ENCODE measurements at places on chromosomes 3 and 15.
A peak's percentile ranks its signal among the peaks of the same experiment; 100 is the strongest.

DNA sequence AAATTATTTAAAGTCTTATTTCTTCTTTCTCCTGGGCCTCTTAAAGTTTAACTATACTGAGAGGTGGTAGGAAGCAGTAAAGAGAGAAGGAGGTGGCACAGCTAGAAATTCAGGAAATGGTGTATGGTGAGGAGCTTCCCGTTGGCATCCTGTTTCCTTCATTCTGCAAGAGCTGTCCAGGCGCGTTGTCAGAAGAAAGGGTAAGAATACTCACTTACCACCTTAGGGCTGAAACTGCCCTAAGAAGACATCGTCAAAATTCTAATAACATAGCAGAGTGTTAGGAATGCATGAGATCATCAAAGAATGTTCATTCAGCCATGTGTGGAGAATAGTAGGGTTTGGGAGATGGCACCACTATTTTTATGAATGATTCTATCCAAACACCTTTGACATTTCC, 699.6 kb downstream of the MCTP2 start:
- DNase-seq = no peak

DNA sequence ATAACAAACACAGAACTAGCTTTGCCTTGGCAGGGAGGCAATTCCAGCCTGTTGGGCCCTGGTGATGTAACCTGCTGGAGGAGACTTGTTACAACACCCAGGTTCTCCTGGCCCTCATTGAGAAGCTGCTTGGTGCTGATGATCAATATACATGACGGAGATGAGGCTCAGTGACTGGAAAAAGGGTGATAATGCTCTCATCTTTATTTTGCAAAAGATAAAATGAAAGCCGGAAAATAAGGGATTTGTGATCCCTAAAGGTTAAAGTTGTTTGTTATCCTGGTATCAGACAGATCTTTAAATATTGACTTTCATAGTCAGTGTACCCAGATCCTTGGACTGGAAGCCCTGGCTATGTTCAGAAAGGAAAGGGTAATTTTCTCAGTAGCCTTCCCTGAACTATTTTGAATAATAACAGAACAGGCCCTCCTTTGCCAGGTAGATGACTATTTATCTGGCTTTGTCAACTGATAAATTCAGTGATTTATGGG, 118.9 kb upstream of the MEIS2 start:
- no peak for DNase-seq

- DNase-seq = no peak
Observed at GRCh38 chr3:156674911-156675829, 780 bp downstream of the TIPARP start.

- DNase-seq = no peak
Observed at GRCh38 chr3:46024131-46024530, 3.2 kb downstream of the XCR1 start.

DNA sequence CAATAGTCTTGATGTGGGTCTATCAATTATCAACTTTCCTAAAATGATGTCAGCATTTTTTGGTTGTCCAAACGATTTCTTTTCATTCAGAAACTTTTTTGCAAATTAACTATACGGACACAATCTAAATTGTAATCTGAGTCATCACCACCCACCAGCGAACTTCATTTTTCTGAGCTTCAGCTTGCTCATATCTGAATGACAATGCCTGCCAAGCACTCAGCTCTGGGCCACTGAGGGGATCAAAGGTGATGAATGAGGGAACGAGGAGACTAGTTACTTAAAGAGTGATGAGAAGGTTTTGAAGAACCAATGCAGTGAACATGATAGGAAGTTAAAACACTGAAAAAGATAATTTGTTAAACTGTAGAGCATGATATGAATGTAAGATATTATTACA, 14.9 kb upstream of the TBC1D23 start:
- DNase-seq = no peak

DNA sequence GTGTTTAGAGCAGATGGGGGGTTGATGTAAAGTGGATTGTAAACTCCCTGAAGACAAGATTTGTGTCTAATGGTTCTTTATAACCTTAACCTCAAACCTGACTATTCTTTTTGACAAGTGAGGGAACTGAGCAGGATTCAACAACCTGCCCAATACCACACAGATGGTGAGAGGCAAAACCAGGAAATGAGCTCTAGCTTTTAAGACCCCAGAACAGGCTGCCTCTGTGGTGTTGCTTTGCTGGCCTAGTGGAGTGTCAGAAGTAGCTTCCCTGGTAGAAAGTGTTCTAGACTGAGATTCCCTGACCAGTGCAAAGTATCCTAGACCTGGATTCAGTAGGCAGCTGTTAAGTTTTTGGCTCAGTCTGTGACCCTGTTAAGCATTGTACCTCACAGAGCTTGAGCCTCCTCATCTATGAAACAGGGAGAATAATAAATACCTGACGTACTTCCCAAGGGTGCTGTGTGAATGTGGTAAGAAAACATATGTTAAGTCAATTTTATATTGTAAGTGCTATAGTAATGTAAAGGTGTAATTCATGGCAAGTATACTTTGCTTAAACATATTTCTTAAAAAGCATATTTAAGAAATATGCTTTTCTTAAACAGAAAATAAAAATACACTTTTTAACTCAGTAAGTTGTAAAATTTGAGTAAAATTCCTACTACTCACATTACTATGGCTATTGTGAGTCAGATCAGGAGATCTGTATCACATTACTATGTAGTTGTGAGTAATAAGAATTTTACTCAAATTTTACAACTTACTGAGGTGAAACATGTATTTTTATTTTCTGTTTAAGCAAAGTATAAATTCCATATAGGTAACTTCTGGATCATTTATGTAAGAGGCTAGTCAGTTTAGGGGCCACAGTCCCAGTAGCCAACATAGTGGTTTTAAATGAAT, 8.8 kb downstream of the GPR87 start:
- no peak for DNase-seq

GRCh38 chr15:23854912-23855659, 168.0 kb upstream of the NDN start:
- no peak for DNase-seq

GRCh38 chr3:23762214-23762613, 43.5 kb upstream of the UBE2E1 start:
- no peak for DNase-seq

DNA sequence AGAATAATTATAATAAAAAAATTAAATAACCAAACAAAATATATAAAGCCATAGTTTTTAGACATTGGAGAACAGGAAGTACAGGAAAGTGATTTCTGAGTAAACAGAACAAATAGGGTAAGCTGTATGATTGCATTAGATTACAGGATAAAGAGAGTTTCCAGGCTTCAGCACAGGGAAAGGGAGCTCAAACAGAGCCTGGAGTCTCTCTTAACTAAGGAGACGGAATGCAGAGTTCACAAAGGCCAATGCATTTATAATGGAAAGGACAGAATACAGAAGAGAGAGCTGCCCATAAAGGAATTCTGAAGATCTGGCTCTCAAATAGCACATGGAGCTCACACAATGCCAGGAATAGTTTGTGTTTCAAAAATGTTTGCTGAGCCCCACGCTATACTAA, 42.0 kb upstream of the OTOL1 start:
- no peak for DNase-seq

DNA sequence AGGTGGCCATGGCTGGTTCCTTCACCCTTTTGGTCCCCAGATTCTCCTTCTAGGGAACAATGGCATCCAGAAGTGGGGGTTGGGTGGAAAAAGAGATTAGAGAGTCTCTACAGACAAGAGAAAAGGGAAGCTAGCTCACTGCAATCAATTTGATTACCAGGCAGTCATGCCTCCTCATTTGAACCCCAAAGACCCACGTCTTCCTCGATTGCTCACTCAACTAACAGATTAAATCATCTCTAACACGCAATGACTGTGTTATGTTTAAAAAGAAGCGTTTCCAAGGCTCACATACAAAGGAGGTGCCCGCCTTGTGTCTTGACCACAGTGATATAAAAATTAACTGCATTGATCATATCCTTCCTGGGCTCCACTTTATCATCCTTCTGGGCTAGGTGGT, 57.6 kb downstream of the BHLHE40 start:
- peak; percentile 33 for DNase-seq

GRCh38 chr3:51637941-51638471, 33.0 kb upstream of the TEX264 start:
- DNase-seq = peak; percentile 93

- no peak for DNase-seq
Observed at GRCh38 chr3:114566162-114566755, 272.4 kb downstream of the TIGIT start.

DNA sequence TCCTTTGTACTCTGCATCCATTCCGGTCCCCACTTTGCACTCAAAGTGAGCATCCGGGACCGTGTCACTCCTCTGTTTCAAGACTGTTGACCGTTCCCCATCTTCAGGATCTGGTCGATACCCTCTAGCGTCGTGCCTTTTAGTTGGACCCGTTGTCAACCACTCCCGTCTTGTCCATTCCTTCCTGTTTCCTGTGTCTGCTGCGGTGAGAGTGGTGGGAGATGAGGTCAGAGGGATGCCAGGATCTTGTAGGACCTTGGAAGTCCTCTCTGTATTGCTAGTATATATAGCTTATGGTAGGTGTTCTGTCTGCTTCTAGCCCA, 624 bp downstream of the BRK1 start:
- DNase-seq = no peak

GRCh38 chr3:21920421-21920861, 169.4 kb upstream of the ZNF385D start:
- no peak for DNase-seq

DNA sequence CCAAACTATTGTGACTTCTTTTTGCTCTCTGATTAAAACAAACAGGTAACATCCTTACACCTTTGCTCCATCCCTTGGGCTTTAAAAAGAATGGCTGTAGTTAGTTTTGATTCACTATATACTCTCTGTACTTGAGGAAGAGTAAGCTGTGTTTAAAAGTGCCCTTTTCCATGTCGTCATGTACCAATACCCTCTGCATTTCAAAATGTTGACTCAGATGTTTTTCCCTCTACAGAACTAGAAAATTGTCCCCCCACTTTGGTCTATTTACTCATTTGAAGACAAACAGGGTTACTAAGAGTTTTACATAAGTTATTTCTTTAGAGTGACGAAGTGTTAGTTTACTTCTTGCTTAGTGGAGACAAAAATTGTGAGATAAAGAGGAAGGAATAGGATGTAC, 62.7 kb downstream of the TASOR start:
- no peak for DNase-seq

GRCh38 chr3:150623945-150624344, 20.8 kb downstream of the SELENOT start:
- no peak for DNase-seq

DNA sequence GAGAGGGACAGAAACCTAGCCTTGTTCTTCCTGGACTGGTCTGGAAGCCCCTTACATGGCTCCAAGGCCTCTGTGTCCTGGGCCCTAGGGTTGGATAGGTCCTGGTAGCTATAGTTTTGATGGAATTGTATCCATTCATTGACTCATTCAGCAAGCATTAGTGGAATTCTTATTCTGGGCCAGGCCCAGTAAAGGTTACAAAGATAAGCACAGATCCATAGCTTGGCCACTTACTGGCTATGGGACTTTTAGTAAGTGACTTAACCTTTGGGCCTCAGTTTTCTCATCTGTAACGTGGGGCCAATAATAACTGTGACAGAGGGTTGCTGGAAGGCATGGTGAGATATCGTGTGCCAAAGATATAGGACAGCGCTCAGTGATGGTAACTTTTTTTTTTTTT, 13.6 kb upstream of the DAG1 start:
- DNase-seq = no peak

DNA sequence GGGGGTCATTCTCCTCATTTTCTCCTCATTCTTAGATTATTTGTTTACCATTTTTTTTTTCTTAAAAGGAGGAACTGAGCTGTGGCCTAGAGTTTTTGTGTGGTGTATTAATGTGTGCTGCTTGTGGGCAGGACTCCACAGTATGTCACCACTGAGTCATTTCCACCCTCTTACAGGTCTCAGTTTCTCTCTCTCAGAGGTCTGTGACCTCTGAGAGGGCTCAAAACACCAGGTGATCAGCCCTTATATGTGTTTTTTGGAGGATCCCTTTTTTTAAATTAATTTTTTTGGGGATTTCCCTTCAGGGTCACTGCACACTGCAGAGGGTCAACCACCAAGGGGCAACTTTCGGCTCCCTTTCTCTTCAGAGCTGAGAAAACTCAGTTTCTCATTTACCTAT, 166.4 kb downstream of the SUCNR1 start:
- DNase-seq = no peak

DNA sequence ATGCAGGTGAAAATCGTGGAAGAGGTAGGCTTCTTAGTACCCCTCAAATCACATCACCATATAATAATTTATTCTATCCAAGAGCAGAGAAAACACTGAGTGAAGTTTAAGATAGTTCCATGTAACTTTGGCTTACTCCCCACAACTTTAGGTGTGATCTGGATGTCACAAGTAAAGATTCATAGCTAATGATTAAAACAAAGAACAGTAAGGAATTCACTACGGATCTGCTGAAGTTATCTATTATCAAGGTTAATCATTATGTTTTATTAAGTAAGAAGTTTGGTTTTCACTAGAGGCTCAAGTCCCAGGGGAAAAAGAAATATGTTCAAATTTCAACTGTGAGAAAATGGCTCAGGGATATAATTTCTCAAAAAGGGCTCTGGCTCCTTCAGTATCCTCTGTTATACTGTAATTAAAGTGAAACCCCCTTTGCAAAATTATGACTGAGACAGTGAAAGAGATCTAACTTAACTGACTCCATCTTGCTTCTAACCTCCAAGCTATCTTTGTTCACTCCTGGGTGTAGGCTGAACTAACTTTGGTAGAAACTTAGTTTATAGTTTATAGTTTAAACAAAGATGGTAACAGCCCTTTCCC, 17.1 kb downstream of the CD80 start:
- DNase-seq = no peak

- DNase-seq = no peak
Observed at GRCh38 chr3:61617041-61617440, 55.7 kb downstream of the PTPRG start.
